Renal cortical epithelial cell (primary cell): ENCODE measurements at places on chromosomes 5 and 9. TPM values are rescaled to one million over a fixed set of nuclear protein-coding genes. Genes with fewer than 3 reads are reported as not detected.

DNA sequence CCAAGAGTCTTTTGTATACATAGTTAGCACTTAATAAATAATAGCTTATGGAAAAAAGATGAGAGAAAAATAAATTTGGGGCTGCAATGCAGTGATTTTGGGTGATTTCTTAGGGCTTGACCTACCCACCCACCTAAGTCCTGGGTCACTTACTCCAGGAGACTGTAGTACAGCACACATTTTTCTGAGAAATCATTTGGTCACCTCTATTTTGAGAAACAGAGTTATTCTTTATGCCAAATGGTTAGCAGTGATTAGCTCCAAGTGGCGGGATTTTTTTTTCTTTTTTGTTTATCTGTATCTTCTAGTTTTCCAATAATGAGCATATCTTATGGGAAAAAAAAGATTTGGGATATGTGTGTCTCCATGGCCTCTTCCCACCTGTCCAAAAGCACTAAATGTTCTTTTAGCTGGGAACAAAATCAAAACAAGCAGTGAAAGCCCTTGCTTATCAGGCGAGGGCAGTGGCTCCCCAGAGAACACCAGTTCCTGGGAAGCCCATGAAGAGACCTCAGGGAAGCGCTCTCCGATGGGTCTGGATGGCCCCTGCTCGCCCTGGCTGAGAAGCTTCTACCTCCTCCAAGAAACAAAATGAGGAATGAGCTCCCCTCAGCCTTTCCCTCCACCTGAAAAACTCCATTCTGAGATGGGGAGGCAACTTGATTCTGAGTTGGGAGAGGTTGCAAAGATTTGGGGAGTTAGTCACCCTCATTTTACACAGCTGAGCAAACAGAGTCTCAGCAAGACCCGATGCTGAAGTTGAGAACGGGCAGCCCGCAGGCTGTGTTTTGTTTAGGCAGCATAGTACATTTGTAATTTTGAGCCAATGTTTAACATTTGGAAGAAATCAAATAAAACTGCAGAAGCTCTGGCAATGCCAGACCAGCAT lies 69.9 kb downstream of the CYFIP2 start:
- no peak for DNase-seq

DNA sequence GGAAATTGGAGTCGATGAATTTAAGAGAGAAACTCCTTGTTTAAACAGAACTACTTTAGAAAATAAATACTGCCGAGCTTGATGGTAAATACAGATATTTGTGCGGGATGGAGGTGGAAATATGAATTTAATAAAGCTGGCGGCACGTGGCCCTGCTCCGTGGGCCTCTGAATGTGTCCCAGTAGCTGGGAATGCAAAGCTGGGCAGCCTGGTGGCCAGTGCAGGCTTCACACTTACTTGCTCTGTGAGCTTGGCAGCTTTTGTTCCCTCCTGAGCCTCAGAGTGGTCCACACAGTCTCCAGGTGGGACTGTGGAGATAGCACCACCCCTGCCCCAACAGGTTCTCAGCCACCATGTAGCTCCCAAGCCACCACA lies 45.9 kb downstream of the BARX1 start:
- DNase-seq, result no peak

- no peak for DNase-seq
Observed at GRCh38 chr9:107650995-107651394, 161.4 kb upstream of the KLF4 start.

DNA sequence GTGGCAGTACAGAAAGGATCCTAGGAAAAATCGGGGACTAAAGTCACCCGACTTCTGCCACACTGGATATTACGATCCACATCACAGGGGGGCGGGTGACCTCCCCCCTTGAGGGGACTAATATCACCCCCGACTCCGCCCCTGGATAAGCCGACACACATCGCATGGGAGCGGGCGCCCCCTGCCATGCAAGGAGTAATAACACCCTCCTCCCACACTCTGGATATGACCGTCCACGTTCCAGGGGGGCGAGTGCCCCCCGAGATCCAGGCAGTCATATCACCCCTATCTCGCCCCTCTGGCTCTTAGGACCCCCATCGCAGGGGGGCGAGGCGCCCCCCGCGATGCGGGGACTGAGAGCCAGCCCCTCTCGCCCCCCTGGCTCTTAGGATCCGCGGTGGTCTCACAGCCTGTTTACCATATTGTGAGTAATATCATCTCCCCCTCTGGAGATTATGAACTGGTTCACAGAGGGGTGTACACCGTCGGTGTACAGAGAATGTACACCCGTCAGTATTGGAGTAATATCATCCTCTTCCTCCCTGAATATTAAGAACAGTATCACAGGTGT lies 423.0 kb downstream of the DIRAS2 start:
- DNase-seq, result no peak

MYORG gene
- total RNA-seq, result 4.0 and 12.3 TPM in 2 replicates

SHISAL2B gene
- total RNA-seq, result 0.20 TPM in 1 of 2 replicates, not detected in the other
